Tibial artery (tissue), 4 donors: ENCODE measurements at places on chromosomes 7 and 10.

DNA sequence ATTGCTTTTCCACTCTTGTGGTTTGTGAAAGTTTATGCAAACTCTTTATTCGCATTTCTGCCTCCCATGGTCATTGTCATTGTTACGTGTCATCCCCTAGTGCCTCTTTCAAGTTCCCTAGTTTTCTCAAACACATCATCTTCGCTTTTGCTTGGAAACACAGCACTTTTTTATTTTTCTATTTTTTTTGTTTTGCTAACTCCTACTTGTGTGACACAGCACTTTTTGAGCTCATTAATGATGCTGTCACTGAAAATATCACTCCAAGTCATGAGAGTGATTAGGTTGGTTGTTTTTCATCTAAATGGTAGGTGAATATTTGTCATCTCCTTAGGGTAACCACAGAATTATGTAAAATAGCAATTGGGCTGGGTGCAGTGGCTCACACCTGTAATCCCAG lies 8.5 kb upstream of the STX1A start:
- no peak overlapping the region for H3K4me3 ChIP-seq
- peaks cover 22% of the 10 kb centered on the region for H3K27me3 ChIP-seq
- H3K27ac ChIP-seq: no peak overlapping the region
- no peaks in the 10 kb centered on the region for H3K36me3 ChIP-seq

GRCh38 chr10:44425466-44425865 lies 40.6 kb upstream of the CXCL12 start:
- H3K36me3 ChIP-seq: no peaks in the 10 kb centered on the region
- H3K4me1 ChIP-seq: no peaks in the 10 kb centered on the region
- H3K27ac ChIP-seq: no peak overlapping the region
- DNase-seq: no peak
- H3K27me3 ChIP-seq: no peaks in the 10 kb centered on the region

- H3K4me3 ChIP-seq: no peak overlapping the region
- no peak overlapping the region for H3K27ac ChIP-seq
- H3K4me1 ChIP-seq: no peaks in the 10 kb centered on the region
Observed at GRCh38 chr7:55517191-55517633, 55.1 kb downstream of the VOPP1 start.

DNA sequence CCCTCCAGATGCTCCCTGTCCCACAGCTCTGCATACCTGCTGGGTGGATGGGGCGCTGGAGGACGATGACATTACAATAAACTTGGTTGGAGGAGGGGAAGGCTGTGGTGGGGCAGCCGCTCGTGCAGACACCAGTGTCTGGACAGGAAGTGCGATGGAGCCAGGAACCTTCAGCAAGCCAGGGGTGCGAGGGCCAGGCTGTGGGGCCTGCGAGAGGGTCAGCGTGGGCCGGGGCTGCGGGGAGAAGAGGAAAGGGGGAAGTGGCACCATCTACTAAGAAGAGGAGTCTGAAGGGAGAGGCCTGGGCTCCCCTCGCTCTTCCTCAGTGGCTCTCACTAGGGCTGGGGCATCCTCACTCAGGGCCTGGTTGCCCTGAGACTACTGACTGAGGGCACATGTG lies 6.4 kb downstream of the AP4M1 start:
- H3K27me3 ChIP-seq: no peaks in the 10 kb centered on the region
- peaks cover 73% of the 10 kb centered on the region for H3K36me3 ChIP-seq
- no peak for DNase-seq
- H3K27ac ChIP-seq: no peak overlapping the region

DNA sequence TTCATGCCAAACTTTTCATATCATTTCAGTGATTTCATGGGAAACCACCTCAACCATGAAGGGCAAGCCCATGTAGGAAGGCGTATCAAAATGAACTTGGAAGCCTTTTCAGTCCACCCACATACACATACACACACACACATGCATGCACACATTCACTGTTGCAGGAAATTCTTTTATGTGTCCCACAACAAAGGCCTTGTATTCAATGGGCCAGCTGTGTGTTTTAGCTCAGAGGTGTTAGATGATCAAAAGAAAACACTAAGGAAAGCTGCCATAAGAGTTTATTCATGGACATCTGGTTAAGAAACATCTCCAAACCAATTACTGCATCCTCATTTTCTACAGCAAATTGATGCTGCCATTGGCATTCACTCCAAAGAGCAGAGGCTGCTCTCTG lies 74.4 kb upstream of the STK17A start:
- no peaks in the 10 kb centered on the region for H3K36me3 ChIP-seq
- H3K27ac ChIP-seq: no peak overlapping the region
- no peak for DNase-seq

- H3K27me3 ChIP-seq: no peaks in the 10 kb centered on the region
- no peaks in the 10 kb centered on the region for H3K4me1 ChIP-seq
- DNase-seq: no peak
- H3K27ac ChIP-seq: no peak overlapping the region
- H3K4me3 ChIP-seq: no peak overlapping the region
Observed at GRCh38 chr10:44341886-44342285, 43.0 kb downstream of the CXCL12 start.

GRCh38 chr7:26044320-26044719 lies 107.7 kb upstream of the NFE2L3 start:
- H3K27me3 ChIP-seq: no peaks in the 10 kb centered on the region
- no peak overlapping the region for H3K27ac ChIP-seq
- H3K36me3 ChIP-seq: no peaks in the 10 kb centered on the region
- H3K4me3 ChIP-seq: no peak overlapping the region
- H3K4me1 ChIP-seq: no peaks in the 10 kb centered on the region

DNA sequence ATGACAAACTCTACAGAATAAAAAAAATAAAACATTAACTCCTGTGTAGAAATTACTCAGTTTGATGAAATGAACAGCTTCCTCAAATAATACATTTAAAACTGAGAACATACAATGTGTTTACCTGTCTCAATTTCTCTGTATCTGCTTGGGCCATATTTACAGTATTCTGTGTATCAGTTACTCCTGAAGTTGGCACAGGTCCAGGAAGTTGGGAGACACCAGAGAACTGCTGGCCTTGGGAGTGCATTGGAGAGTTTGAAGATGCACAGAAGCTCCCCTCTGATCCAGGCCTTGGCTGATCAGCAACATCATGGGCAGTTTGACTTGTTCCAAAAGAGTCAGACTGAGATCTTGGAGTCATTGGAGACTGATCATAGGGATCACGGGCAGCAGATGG lies 155.1 kb downstream of the GALNT11 start:
- H3K36me3 ChIP-seq: peaks cover 60% of the 10 kb centered on the region
- no peak overlapping the region for H3K27ac ChIP-seq
- DNase-seq: no peak
- H3K4me1 ChIP-seq: no peaks in the 10 kb centered on the region
- H3K27me3 ChIP-seq: no peaks in the 10 kb centered on the region
- no peak overlapping the region for H3K4me3 ChIP-seq

GRCh38 chr7:44625526-44626471 lies 19.4 kb downstream of the OGDH start:
- peaks cover 37% of the 10 kb centered on the region for H3K36me3 ChIP-seq
- no peaks in the 10 kb centered on the region for H3K27me3 ChIP-seq
- peaks cover 7% of the 10 kb centered on the region for H3K4me1 ChIP-seq
- H3K4me3 ChIP-seq: no peak overlapping the region
- DNase-seq: no peak

- H3K4me1 ChIP-seq: no peaks in the 10 kb centered on the region
- H3K27ac ChIP-seq: no peak overlapping the region
- no peak for DNase-seq
- no peaks in the 10 kb centered on the region for H3K36me3 ChIP-seq
- no peak overlapping the region for H3K4me3 ChIP-seq
Observed at GRCh38 chr10:78740976-78741915, 327.5 kb upstream of the ZMIZ1 start.

- H3K27ac ChIP-seq: no peak overlapping the region
- H3K4me3 ChIP-seq: no peak overlapping the region
- H3K4me1 ChIP-seq: no peaks in the 10 kb centered on the region
Observed at GRCh38 chr7:112079673-112080072, 126.5 kb downstream of the DOCK4 start.

- no peaks in the 10 kb centered on the region for H3K4me1 ChIP-seq
- no peak for DNase-seq
- H3K4me3 ChIP-seq: no peak overlapping the region
- H3K27ac ChIP-seq: no peak overlapping the region
- H3K36me3 ChIP-seq: no peaks in the 10 kb centered on the region
Observed at GRCh38 chr10:24385776-24386175, 176.8 kb downstream of the KIAA1217 start.

DNA sequence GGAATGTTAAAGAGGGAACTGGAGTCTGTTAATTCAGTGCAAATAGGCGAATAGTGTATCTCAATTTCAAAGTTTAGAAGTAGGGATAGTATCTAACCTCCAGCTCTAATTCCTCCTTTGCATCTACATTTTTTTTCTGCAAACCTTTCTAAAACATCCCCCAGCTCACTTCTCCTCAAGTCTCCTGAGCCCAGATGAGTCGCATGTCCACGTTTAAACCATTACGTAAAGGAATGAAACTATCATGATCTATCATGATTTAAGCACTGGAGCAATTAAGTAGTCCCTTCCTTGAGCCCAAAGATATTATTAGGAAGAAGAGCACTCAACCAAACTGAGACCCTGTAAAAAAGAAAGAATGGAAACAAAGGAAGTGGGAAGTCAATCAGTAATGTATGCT lies 29.9 kb downstream of the GPR22 start:
- no peak overlapping the region for H3K27ac ChIP-seq
- no peaks in the 10 kb centered on the region for H3K4me1 ChIP-seq
- H3K27me3 ChIP-seq: no peaks in the 10 kb centered on the region
- no peak overlapping the region for H3K4me3 ChIP-seq
- no peaks in the 10 kb centered on the region for H3K36me3 ChIP-seq

GRCh38 chr10:52586710-52587109 lies 185.9 kb downstream of the MBL2 start:
- H3K4me1 ChIP-seq: no peaks in the 10 kb centered on the region
- H3K27ac ChIP-seq: no peak overlapping the region
- H3K27me3 ChIP-seq: no peaks in the 10 kb centered on the region
- H3K36me3 ChIP-seq: no peaks in the 10 kb centered on the region

- H3K36me3 ChIP-seq: peaks cover 29% of the 10 kb centered on the region
- no peak overlapping the region for H3K4me3 ChIP-seq
- H3K27me3 ChIP-seq: no peaks in the 10 kb centered on the region
- H3K4me1 ChIP-seq: no peaks in the 10 kb centered on the region
- no peak overlapping the region for H3K27ac ChIP-seq
Observed at GRCh38 chr7:103101543-103101942, 26.6 kb downstream of the ARMC10 start.

- H3K4me3 ChIP-seq: no peak overlapping the region
- H3K4me1 ChIP-seq: no peaks in the 10 kb centered on the region
- no peaks in the 10 kb centered on the region for H3K36me3 ChIP-seq
- no peak for DNase-seq
- H3K27me3 ChIP-seq: no peaks in the 10 kb centered on the region
- no peak overlapping the region for H3K27ac ChIP-seq
Observed at GRCh38 chr7:137774793-137775201, 72.0 kb downstream of the DGKI start.

DNA sequence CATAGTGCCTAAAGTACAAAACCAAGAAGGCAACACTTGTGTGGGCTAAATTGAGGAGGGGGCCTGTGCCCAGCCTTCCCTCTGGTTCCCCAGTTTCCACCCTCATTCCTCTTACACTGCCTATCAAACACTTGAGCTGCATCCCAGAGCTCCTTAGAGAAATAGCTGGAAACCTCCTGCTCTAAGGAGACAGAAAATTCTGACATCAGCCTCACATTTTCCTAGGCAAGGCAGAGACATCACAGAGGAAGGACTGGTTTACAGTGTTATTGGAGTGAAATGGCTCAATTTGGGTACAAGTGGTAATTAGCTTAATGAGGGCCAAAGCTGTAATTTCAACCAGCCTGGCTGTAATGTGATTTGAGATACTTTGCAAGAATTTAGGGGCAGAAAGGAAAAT lies 192.3 kb upstream of the AOAH start:
- H3K27ac ChIP-seq: no peak overlapping the region
- no peaks in the 10 kb centered on the region for H3K27me3 ChIP-seq
- no peak for DNase-seq
- no peak overlapping the region for H3K4me3 ChIP-seq
- no peaks in the 10 kb centered on the region for H3K4me1 ChIP-seq

GRCh38 chr10:117004227-117005025 lies 561 bp downstream of the SHTN1 start:
- peak overlapping the region; percentile 66 for H3K27ac ChIP-seq
- no peaks in the 10 kb centered on the region for H3K36me3 ChIP-seq
- peak overlapping the region; percentile 79 for H3K4me3 ChIP-seq
- peak; percentile 49 for DNase-seq
- H3K27me3 ChIP-seq: no peaks in the 10 kb centered on the region

DNA sequence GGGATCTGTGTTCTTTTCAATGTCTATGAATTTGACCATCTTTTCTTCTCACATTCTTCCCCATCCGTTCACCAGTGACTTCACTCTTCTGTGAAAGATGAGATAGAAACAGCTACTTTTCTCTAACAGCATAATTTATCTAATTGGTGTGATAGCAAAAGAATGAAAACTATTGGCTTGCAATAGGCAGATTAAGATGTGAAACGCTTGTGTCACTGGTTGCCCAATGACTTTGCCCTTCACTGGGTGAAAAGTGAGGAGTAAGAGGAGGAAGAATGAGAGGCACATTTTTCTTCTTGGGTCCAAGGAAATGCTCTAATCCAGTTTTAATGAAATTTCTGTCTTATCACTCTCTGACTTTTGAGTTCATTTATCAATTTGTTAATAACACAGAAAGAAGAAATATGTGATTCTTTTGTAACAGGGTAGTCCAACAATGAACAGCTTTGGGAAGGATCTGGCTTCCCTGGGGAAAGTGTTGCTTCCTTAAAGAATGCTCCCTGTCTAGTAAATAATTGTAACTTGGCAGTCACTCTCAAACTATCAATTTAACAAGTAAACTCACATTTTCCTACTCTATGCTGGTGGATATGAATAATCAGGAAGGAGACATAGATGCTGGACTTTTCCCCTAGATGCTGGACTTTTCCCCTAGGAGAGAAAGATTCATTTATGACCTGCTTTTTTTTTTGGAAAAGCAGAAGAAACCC lies 35.1 kb downstream of the BET1 start:
- no peak overlapping the region for H3K4me3 ChIP-seq
- H3K4me1 ChIP-seq: no peaks in the 10 kb centered on the region
- DNase-seq: no peak
- no peaks in the 10 kb centered on the region for H3K27me3 ChIP-seq

- H3K4me1 ChIP-seq: no peaks in the 10 kb centered on the region
- DNase-seq: no peak
- no peaks in the 10 kb centered on the region for H3K27me3 ChIP-seq
- peak overlapping the region; percentile 99 for H3K27ac ChIP-seq
- H3K4me3 ChIP-seq: peak overlapping the region; percentile 89
Observed at GRCh38 chr10:1050145-1050544, 1.2 kb upstream of the IDI1 start.

GRCh38 chr10:72832701-72833100 lies 60.8 kb upstream of the OIT3 start:
- no peak overlapping the region for H3K4me3 ChIP-seq
- no peak for DNase-seq
- H3K27me3 ChIP-seq: no peaks in the 10 kb centered on the region
- H3K27ac ChIP-seq: peak overlapping the region; percentile 7
- no peaks in the 10 kb centered on the region for H3K36me3 ChIP-seq

DNA sequence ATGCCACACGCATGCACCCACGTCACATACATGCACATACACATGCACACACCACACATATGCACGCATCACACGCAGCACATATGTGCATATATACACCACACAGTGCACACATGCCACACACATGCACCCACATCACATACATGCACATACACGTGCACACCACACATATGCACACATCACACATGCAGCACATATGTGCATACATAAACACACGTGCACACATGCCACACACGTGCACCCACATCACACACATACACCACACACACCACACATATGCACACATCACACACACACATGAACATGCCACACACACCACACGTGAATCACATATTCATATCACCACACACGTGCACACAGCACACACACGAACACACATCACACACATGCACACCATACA lies 338.8 kb downstream of the PTPRN2 start:
- H3K36me3 ChIP-seq: no peaks in the 10 kb centered on the region
- no peaks in the 10 kb centered on the region for H3K27me3 ChIP-seq
- H3K27ac ChIP-seq: no peak overlapping the region
- DNase-seq: no peak
- no peaks in the 10 kb centered on the region for H3K4me1 ChIP-seq
- H3K4me3 ChIP-seq: no peak overlapping the region
